Activated CD4-positive, alpha-beta memory T cell treated with anti-CD3 and anti-CD28 coated beads, Interleukin-2, amount 10 ng/mL, durations not matched to agents 7 days and 5 days (primary cell): ENCODE measurements at places on chromosomes 7 and 10. TPM values are rescaled to one million over a fixed set of nuclear protein-coding genes. Genes with fewer than 3 reads are reported as not detected.
A peak's percentile ranks its signal among the peaks of the same experiment; 100 is the strongest.

- H3K4me1 ChIP-seq: no peaks in the 10 kb centered on the region
- no peak overlapping the region for H3K27ac ChIP-seq
- DNase-seq: no peak
These were observed 19.0 kb upstream of the ELFN1 start for GRCh38 chr7:1651031-1651446.

GRCh38 chr7:11416641-11417458, 415.1 kb downstream of the THSD7A start:
- H3K27ac ChIP-seq: no peak overlapping the region
- H3K27me3 ChIP-seq: no peaks in the 10 kb centered on the region
- no peak for DNase-seq
- H3K4me3 ChIP-seq: no peak overlapping the region

LRRC17 gene
- total RNA-seq: 0.15 TPM

CABCOCO1 gene
- total RNA-seq: not detected

MET gene
- total RNA-seq: 0.65 TPM

DNA sequence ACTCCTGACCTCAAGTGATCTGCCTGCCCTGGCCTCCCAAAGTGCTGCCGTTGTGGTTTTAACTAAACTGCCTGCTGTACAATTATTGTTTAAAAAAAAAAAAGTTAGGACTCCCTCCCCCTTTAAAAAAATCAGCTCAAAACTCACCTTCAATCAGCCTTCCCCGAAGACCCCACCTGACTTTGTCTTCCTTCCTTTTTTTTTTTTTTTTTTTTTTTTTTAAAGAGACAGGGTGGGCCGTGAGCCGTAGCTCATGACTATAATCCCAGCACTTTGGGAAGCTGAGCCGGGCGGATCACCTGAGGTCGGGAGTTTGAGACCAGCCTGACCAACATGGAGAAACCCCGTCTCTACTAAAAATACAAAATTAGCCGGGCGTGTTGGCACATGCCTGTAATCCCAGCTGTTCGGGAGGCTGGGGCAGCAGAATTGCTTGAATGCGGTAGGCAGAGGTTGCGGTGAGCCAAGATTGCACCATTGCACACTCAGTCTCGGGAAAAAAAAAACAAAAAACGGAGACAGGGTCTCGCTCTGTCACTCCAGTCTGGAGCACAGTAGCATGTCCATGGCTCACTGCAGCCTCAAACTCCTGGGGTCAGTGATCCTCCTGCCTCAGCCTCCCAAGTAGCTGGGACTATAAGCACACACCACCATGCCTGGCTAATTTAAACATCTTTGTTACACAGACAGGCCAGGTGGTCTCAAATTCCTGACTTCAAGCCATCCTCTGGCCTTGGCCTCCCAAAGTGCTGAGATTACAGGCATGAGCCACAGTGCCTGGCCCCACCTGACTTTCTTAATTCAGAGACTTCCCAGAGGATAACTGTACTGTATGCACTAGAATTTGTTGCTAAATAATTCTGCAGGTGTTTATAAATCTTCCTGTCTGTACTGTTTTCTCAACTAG, 3.2 kb downstream of the FIS1 start:
- H3K27me3 ChIP-seq: no peaks in the 10 kb centered on the region
- no peak overlapping the region for H3K27ac ChIP-seq
- H3K4me3 ChIP-seq: no peak overlapping the region
- DNase-seq: no peak

DNA sequence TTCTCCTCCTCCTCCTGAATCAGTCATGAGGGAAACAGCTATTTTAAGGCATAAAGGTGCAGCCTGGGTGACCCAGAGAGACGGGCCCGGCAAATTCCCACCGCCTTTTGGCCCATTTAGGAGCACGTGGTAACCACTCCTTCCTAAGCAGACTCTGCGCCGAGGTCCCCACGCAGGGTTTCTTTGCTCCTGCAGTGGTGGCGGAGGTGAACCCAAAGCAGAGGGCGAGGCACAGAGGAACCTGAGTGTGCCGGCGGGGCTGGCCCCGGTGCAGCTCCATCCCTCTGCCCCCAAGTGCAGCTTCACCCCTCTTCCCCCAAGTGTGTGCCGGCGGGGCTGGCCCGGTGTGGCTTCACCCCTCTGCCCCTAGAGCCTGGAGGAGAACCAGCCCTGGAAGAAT, 50.6 kb downstream of the DPYSL4 start:
- peaks cover 6% of the 10 kb centered on the region for H3K4me1 ChIP-seq
- H3K27ac ChIP-seq: no peak overlapping the region
- DNase-seq: no peak
- no peaks in the 10 kb centered on the region for H3K27me3 ChIP-seq

GRCh38 chr10:123559823-123560092, 106.4 kb upstream of the GPR26 start:
- H3K4me3 ChIP-seq: no peak overlapping the region
- H3K27me3 ChIP-seq: peaks cover 2% of the 10 kb centered on the region
- no peak overlapping the region for H3K27ac ChIP-seq

TRPV5 gene
- total RNA-seq: not detected

OR2A5 gene
- not detected for total RNA-seq

PAX4 gene
- total RNA-seq: not detected

GRCh38 chr7:131737746-131738465, 181.5 kb upstream of the PODXL start:
- H3K4me3 ChIP-seq: no peak overlapping the region
- no peaks in the 10 kb centered on the region for H3K4me1 ChIP-seq
- H3K27ac ChIP-seq: no peak overlapping the region
- no peak for DNase-seq

- peaks cover 37% of the 10 kb centered on the region for H3K4me1 ChIP-seq
- H3K4me3 ChIP-seq: peak overlapping the region; percentile 100
- H3K36me3 ChIP-seq: peaks cover 16% of the 10 kb centered on the region
- DNase-seq: no peak
These were observed 620 bp downstream of the SLK start for GRCh38 chr10:103967448-103968071.

MRC1 gene
- not detected for total RNA-seq

CTNNA3 gene
- total RNA-seq: not detected

- no peak overlapping the region for H3K4me3 ChIP-seq
- no peaks in the 10 kb centered on the region for H3K4me1 ChIP-seq
- peak; percentile 11 for DNase-seq
- H3K27ac ChIP-seq: no peak overlapping the region
These were observed 31.8 kb upstream of the RET start for GRCh38 chr10:43044961-43045621.

GRCh38 chr7:28787106-28787505, 171.0 kb downstream of the TRIL start:
- H3K36me3 ChIP-seq: no peaks in the 10 kb centered on the region
- no peaks in the 10 kb centered on the region for H3K4me1 ChIP-seq
- H3K27me3 ChIP-seq: no peaks in the 10 kb centered on the region
- no peak for DNase-seq
- no peak overlapping the region for H3K4me3 ChIP-seq

DNA sequence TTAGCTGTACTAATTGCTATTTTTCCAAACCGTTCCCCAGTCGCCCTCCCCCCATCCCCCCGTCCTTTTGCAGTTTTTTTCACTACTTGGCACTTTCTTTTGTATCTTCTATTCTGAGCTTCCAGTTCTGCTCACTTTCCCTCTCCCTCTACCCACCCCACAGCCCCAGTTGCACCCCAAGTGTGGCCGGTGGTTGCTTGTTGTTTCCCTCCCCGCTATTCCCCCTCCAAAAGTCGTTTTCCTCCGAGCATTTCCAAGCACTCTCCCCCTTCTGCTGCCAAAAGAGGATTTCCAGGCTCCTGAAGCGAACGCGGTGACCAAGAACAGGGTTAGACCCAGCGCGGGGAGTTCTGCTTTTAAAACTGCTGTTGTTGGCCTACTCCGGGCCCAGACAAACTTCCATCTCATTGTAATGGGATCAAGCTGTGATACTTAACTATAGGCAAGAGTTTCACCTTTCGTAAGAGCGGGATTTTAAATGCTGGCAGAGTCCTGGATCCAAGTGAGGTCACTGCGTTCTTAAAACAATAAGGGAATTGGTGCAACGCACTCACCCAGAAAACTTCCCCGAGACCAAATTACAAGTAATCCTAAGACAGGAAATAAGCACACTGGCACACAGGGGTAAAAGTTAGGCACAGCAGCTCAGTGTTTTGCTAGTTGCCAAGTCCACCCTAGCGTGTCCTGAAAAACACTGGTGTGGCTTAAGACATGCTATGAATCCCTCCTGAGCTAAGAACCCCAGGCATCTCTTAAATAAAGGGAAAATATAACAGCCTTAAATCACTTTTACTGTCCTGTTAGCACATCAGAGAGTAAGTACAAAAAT, 1.5 kb upstream of the RGS10 start:
- peaks cover 37% of the 10 kb centered on the region for H3K4me1 ChIP-seq
- no peak for DNase-seq
- peak overlapping the region; percentile 19 for H3K27ac ChIP-seq
- H3K27me3 ChIP-seq: peaks cover 34% of the 10 kb centered on the region
- peaks cover 10% of the 10 kb centered on the region for H3K36me3 ChIP-seq
- H3K4me3 ChIP-seq: peak overlapping the region; percentile 78

GRCh38 chr10:60099998-60100747, 193.8 kb upstream of the CCDC6 start:
- H3K27me3 ChIP-seq: no peaks in the 10 kb centered on the region
- no peak for DNase-seq
- H3K27ac ChIP-seq: no peak overlapping the region

FAM107B gene
- total RNA-seq: 235 TPM

- H3K27me3 ChIP-seq: no peaks in the 10 kb centered on the region
- H3K27ac ChIP-seq: no peak overlapping the region
- H3K4me1 ChIP-seq: peaks cover 31% of the 10 kb centered on the region
- H3K4me3 ChIP-seq: no peak overlapping the region
- peaks cover 27% of the 10 kb centered on the region for H3K36me3 ChIP-seq
- DNase-seq: no peak
These were observed 45.9 kb downstream of the HIPK2 start for GRCh38 chr7:139731802-139732470.

GRCh38 chr7:150935149-150935548, 43.0 kb downstream of the KCNH2 start:
- no peak for DNase-seq
- H3K27ac ChIP-seq: no peak overlapping the region
- peaks cover 1% of the 10 kb centered on the region for H3K27me3 ChIP-seq
- no peak overlapping the region for H3K4me3 ChIP-seq
- H3K36me3 ChIP-seq: no peaks in the 10 kb centered on the region
- H3K4me1 ChIP-seq: peaks cover 18% of the 10 kb centered on the region

DNA sequence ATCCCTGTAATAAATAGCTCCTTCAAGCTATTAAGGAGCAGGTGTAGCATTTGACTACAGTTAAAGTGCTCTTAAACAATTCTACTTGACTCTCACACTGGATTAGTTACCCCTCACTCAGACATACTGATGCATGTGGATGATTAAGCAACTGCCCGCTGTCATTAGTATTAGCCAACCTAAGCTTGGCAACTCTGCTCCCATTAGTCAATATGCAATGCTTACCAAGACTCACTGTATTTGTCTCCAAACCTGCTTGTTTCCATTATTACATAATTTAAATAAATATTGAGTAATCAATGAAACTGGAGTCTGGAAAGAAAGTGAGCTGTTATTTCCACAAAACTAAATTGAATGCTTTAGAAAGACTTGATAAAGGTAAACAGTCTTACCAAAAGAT, 144.0 kb upstream of the ASAH2 start:
- no peak overlapping the region for H3K27ac ChIP-seq
- no peak overlapping the region for H3K4me3 ChIP-seq
- peaks cover 46% of the 10 kb centered on the region for H3K4me1 ChIP-seq
- H3K36me3 ChIP-seq: peaks cover 14% of the 10 kb centered on the region

DNA sequence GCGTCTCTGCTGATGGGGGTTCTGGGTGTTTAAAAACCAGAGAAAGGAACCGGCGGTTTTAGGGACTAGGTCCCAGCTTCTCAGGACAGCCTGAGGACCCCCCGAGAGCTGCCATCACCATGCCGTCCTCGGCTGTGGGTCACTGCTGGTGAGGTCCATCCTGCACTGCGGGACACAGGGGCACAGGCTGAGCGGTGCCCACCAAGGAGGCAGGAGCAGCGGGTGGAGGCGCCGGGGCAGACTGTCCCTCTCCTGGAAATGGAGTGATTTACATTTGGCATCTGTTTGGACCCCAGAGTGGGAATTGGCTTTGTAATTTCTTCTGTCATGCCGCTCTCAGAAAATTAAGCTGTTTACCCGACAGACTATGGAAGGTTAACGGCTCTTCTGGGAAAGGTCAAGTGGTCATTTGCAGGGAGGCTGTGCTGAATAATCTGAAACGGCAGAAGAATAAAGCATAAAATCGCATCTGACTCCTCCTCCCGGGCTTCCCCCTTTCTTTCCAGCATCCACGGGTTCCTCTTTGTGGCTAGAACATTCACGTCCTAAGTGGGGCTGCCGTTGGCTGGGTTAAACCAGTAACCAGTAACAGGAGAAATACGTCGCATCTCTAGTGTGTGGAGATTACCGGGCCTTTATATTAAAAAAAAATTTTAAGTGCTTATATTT, 31.7 kb downstream of the LHPP start:
- no peaks in the 10 kb centered on the region for H3K27me3 ChIP-seq
- H3K4me3 ChIP-seq: no peak overlapping the region
- DNase-seq: no peak

VIPR2 gene
- total RNA-seq: 0.13 TPM

GRCh38 chr10:132443605-132443982, 46.6 kb downstream of the PWWP2B start:
- H3K27me3 ChIP-seq: no peaks in the 10 kb centered on the region
- DNase-seq: peak; percentile 61
- no peaks in the 10 kb centered on the region for H3K36me3 ChIP-seq
- no peak overlapping the region for H3K27ac ChIP-seq

SLC39A12 gene
- total RNA-seq: not detected

ARMC3 gene
- total RNA-seq: not detected

DNA sequence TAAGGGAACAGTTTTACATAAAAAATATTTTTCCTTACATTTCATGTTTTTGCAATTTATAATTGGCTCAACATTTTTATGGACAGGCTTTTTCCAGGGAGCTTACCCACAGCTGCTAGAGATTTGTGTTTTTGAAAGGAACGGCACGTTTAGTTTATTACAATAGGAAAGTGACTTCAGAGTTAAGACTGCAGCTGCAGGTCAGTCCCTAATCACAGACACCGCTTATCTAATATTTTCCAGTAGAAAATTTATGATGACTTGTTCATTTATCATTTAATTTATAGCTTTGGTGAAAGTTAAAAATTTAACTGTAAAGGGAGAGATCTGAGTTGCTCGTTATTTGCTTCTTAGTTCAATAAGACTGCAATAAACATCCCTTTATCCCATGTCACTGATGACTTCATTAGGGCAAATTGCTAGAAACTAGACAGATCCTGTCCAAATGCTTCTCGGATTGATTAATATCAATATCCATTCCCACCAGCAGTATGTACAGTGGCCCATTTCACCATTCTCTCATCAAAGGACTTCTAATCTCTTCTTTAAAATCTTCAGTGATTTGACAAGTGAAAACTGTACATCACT, 97.0 kb upstream of the ODAD2 start:
- DNase-seq: no peak
- H3K36me3 ChIP-seq: no peaks in the 10 kb centered on the region
- H3K4me3 ChIP-seq: no peak overlapping the region
- H3K27ac ChIP-seq: no peak overlapping the region
- H3K27me3 ChIP-seq: no peaks in the 10 kb centered on the region

MYL10 gene
- total RNA-seq: not detected

GOLGA7B gene
- total RNA-seq: 10.5 TPM

- peaks cover 25% of the 10 kb centered on the region for H3K4me1 ChIP-seq
- H3K27ac ChIP-seq: no peak within 1 kb of the TSS
- H3K36me3 ChIP-seq: no peaks in the 10 kb centered on the region
- H3K4me3 ChIP-seq: peak within 1 kb of the TSS; percentile 75
- DNase-seq: peak; percentile 40
These were observed at the start of gene CAV1 for GRCh38 chr7:116524609-116525297. CAV1 (plus strand) TSS chr7:116525036; CDS start chr7:116525063, 27 bp downstream.
